ENCODE measurements at places on chromosomes 2 and 18.

DNA sequence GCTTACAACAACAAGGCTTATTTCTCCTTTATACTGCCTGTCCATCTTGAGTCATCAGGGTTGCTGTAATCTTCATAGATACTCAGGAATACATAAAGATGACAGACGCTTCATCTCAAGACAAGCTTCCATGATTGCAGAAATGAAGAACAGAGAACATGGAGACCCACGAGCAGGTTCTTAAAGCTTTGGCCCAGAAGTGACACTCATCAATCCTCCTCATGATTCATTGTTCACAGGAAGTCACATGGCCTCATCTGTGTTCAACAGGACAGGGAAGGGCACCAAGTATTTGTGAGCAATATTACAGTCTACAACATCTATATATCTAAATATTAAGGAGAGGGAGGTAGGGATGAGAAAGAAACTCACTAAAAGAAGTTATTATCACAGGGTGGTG, 36.5 kb upstream of the PGAP1 start:
- DNase-seq: no peak

GRCh38 chr2:191618786-191619185, 59.1 kb upstream of the NABP1 start:
- DNase-seq: no peak

DNA sequence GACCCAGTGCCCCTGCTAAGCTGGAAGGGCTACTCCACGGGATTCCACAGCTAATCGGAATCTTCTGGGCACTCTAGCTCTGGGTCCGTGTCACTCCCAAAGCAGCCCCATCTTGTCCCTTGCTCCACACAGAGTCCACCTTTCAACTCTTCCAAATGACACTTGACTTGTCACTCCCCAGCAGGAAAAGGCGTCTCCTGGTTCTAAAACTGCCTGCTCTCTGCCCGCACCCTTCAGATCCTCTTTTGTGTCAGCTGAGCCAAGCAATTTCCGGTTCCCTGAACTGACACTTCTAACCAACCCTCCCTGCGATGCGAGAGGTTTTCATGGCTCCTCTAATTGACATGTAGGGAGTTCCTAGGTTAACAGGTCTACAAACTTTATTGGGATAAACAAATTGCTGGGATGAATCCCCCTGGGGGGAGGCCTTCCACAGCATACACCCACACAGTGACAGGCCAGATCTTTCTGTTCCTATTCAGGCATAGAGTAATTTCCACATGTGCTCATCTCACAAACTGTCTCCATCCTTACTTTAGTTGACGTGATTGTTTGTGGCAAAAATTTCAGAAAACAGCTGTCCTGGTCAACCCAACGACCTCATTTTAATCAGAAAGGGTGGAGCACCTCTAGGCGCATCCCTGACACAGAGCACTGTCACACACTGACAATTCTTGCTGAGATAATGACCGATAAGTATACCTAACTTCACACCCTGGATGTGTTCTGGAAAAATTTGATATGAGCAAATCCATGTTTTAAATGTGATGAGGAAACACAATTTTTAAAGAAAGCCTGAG, 104.9 kb downstream of the RBMS1 start:
- DNase-seq: no peak

- DNase-seq: no peak
Observed at GRCh38 chr2:30443081-30443480, 4.0 kb upstream of the LCLAT1 start.

GRCh38 chr2:203763241-203763937, 57.0 kb downstream of the CD28 start:
- no peak for DNase-seq

DNA sequence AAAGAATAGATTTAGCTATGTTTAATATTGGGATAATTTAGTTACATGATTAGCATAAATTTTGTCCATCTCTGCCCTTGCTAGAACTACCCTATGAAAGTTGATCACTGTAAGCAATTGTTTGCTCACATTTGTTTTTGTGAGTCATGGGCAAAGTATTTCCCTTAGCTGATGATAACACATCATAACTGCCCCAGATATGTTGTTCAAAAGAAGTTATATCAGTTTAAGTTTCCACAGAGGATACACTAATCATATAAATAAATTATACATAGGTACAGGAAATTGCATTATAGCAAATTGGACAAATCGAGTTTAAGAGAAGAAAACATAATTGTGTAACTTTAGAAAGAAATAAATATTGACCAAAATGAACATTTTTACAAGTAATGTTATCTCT, 223.2 kb upstream of the PIK3C3 start:
- no peak for DNase-seq
